CD4-positive, alpha-beta T cell treated with Interleukin-1 beta for 1 hour (primary cell): ENCODE measurements at places on chromosomes 7 and 10.

DNA sequence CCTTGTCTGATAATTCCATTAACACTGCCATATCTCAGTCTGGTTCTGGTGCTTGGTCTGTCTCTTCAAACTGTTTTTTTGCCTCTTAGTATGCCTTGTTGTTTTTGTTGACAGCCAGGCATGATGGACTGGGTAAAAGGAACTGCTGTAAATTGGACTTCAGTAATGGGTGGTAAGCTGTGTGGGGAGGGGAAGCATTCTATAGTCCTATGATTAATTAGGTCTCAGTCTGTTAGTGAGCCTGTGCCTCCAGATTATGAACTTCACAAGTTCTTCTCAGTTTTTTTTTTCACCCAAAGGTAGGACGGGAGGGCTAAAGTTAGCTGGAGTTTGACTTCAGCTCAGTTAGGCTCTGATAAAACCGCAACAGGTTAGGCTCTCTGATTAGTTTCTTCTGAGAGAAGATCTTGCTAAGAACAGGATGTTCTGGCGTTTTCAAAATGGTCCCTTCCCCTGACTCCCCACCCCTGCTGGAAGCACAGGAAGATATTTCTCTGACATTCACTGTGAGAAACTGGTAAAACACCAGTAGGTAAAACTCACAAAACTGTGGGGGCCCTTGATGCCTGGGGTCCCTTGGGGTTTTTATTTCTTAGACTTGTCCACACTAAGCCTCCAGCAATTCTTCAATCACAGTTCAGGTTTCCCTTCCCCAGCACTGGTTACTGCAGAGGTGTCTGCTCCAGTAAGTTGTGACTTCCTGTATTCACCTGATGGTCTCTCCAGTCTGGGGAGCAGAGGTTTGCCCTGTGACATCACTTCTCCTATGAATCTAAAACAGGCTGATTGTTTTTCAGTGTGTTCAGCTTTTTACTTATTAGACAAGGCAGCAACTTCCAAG is 43.3 kb upstream of the CCDC71L start:
- peak; percentile 21 for DNase-seq

DNA sequence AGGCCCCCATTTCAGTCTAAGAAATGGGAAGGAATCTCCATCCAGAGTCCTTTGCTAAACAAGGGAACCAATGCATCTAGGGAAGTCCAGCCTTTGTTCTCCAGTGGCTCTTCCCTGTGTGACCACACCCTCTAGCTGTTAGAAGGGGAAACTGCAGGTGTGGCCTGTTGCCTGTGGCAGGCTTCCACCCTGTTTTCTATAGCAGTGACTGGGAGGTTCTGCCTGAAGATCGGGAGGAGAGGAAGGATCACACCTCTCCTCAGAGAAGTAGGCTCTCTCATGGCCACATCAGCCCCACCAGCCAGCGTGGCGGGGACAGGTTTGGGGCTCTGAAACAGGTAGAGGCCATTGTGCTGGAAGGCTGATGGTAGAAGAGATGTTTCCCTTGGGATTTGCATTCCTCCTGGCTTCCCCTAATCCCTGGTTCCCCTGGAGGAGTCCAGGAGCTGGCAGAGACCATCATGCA is 47.7 kb upstream of the TRIM8 start:
- DNase-seq: no peak

GRCh38 chr7:44259547-44260457 is 59.0 kb downstream of the YKT6 start:
- DNase-seq: no peak

- no peak for DNase-seq
Measured at GRCh38 chr7:25928549-25929330, 223.3 kb upstream of the NFE2L3 start.

DNA sequence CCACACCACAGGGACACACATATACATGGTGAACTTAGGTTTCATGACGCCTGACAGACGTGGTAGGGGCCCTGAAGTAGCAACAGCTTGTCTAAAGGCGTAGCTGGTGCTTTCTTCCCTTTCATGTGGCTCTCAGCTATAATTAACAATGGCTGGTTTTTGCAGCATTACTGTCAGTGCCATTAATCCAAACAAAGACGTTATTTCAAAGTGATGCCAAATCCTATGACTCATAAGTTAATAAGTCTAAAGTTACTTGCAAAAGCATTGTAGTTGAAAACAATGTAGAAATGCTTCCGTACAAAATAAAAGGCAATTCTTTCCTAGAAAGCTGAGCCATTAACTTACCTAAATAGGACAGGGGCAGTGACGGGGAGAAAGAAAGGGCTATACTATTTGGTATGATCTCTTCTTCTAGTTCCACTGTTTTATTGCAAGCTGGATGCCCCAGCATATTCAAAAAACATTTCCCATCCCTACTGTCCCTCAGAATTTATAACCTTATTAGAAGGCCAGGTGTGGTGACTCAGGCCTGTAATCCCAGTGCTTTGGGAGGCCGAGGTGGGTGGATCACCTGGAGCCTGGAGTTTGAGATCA is 105.4 kb downstream of the ODAD2 start:
- DNase-seq: no peak

GRCh38 chr10:58435297-58435985 is 50.2 kb downstream of the TFAM start:
- no peak for DNase-seq

GRCh38 chr10:6027929-6028328 is 34.2 kb downstream of the IL2RA start:
- no peak for DNase-seq

DNA sequence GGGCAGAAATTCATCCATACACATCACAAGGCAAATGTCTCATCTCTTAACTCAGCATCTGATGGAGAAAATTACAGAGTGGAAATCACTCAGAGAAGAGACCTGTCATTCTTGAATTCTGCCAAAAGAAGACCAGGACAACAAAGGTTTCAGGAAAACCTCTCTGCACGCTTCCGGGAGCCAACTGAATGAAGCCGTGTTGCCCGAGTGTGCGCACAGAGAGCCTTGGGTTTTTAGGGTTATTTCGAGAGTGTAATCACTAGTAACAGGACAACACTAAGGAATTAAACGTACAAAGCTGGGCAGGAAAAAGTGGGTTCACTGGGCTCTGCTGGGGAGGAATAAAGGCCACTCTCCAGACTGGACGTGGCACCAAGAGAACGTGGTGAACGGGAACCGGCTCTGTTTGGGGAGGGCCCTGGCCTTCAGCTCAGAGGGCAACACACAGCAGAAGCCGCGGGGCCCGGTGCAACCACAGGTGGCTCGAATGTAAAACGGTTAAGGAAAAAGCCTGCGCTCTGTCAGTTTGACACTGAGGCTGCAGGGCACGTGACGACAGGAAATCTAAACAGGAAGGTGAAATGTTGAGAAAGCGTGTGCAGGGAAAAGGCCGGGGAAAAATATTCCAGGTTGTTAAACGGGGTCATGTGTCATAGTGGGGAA is 331.5 kb downstream of the DNAJB6 start:
- no peak for DNase-seq
